NCI-H1694 treated with DMSO at 0.1 percent for 48 hours (cell line): ENCODE measurements at places on chromosomes 12 and 14.

DNA sequence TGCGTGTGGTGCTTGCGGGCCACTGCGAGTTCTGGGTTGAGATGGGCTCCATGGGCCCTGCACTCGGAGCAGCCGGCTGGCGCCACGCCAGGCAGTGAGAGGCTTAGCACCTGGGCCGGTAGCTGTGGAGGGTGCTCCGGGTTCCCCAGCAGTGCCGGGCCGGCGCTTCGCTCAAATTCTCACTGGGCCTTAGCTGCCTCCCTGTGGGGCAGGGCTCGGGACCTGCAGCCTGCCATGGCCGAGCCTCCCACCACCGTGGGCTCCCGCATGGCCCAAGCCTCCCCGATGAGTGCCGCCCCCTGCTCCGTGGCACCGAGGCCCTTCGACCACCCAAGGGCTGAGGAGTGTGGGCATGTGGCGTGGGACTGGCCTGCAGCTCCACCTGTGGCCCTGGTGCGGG is 375.7 kb downstream of the NELL2 start:
- DNase-seq: no peak

DNA sequence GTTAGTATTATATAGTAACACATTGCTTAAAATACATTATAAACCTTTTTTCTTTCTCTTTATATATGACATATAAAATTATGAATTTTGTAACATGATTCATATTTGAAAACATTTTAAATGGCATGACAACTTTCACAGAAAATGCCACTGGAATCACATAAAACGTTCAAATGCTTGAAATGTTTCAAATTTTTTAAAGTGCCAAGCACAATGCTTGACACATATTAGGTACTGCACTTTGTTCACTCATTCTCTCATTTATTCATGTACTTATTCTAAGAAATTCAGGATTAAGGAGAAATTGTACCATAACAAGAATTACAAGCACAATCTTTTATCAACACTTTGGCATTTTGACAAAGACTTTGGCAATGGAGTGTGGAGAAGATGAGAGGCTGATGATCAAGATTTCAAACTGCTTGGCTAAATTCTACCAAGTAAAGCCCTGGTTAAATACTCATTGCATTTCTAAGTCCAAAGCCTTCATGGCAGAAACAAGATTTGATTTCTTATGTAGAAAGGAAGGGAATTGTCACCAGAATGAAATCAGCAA is 232.2 kb downstream of the C12orf50 start:
- no peak for DNase-seq

- DNase-seq: no peak
These were observed 11.5 kb upstream of the HELB start for GRCh38 chr12:66290716-66291200.

DNA sequence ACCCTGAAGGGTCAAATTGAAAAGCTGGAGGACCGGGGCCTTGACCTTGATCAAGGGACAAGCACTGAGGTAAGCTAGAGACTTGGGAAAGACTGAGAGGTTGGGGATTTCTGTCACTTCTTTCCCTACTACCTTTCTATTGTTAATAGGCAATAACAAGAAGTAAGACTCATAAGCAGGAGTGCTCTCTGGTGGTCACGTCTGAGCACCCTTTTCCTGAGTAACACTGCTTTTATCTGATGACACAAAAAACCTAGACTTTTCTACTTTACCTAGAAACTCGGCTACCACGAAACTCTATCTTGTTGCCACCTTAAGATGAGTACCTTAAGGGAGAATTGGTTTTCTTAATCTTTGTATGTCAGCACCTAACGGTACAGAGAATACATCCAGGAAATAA is 35.5 kb upstream of the PPFIBP1 start:
- no peak for DNase-seq

DNA sequence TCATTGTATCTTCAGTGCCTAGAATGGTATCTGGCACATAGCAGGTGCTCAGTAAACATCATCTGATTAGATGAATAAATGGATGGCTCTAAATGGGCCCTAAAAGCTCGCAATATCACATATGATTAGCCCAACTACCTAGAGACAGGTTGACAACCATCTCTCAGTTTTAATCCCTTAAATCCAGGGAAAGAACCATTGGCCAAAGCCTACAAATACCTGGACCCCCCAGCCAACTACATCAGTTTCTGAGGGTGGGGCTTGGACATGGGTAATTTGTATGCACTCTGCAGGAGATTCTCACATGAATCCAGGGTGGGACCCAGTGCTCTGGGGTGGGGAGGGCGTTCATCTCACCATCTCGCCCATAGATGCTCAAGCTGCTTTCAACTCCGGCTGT is 4.8 kb upstream of the DTX1 start:
- no peak for DNase-seq

GRCh38 chr12:124742111-124742510 is 121.6 kb downstream of the SCARB1 start:
- peak; percentile 39 for DNase-seq

DNA sequence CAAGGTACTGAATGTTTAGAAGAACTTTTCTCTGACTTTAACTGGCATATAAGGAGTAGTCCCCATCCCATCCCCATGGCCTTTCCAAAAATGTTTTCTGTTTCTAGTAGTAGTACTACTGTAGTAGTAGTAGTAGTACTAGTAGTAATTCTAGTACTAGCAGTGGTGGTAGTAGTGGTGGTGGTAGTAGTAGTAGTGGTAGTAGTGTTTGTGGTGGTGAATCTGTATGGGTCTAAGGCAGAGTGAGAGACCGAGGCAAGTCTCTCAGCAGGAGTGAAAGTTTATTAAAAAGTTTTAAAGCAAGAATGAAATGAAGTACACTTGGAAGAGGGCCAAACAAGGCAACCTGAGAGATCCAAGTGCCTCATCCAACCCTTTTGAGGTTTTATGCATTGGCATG is 58.6 kb downstream of the FOXN4 start:
- no peak for DNase-seq

- no peak for DNase-seq
These were observed 8.1 kb downstream of the OSBPL8 start for GRCh38 chr12:76551482-76551888.

DNA sequence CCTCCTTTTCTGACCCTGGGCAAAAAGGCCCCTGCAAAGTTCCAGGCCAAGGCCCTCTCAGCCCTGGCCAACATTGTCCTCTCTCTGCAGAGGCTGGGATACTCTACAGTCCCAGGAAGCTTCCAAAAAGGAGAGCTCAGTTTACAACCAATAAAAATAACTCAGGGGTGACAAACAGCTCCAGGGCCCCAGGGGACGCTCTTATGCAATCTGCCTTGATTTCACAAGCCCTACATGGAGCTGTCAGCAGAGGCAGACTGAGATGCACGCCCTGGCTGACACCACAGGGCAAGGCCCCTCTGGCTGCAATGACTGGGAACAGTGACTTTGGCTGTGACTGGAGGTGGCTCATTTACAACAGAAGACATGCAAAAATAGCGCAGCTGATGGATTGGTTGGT is 129.0 kb upstream of the MED13L start:
- peak; percentile 28 for DNase-seq

- no peak for DNase-seq
These were observed 1.9 kb downstream of the RESF1 start for GRCh38 chr12:31961137-31961536.

GRCh38 chr12:81962126-81962856 is 203.1 kb upstream of the PPFIA2 start:
- no peak for DNase-seq

GRCh38 chr12:101297661-101298060 is 17.8 kb downstream of the UTP20 start:
- no peak for DNase-seq

DNA sequence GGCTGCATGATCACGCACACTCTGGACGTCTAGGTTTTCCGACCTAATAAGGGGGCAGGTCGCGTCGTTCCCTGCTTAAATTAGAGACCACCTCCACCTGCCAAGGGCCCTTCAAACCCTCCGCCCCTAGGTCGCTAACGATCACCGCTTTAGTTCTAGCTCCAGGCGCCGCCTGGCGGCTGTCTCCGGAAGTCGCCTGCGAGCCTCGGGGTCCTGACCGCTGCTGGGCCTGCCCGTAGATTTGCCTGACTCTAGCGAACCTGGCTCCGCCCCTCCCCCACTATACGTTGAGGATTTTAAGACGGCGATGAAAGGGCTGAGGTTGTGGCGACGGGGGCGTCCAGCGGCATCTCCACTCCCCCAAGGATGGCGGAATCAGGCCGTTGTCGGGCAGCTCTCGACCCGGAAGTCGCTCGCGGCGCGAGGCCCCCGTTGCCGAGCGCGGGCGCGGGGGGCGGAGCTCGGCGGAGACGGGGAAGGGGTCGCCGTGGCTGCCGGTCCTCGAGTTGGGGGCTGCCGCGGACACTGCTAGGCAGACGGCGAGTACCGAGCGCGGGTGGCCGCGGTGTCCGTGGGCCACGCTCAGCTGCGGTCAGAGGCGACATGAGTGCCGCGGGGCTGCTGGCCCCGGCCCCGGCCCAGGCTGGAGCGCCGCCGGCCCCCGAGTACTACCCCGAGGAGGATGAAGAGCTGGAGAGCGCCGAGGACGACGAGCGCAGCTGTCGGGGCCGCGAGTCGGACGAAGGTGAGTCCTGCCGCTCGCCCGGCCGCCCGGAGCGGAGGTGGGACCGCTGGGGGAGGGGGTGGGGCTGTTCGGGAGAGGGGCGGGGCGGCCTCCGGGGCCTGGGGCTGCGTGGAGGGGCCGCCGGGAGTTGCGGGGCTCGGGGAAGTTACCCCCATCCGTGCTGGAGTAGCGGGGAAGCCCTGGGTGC is at the start of gene SUDS3:
Gene SUDS3, plus strand, starts transcription at position 467 of the 932 bp plus-strand sequence. Its CDS starts 137 bp downstream, at position 604.
- peak; percentile 65 for DNase-seq

- no peak for DNase-seq
These were observed 94.2 kb downstream of the PLEKHA5 start for GRCh38 chr12:19223695-19224094.

- no peak for DNase-seq
These were observed 293.4 kb downstream of the NPAS3 start for GRCh38 chr14:33232031-33232430.

- no peak for DNase-seq
These were observed 91.8 kb downstream of the DDX51 start for GRCh38 chr12:132052196-132052932.

DNA sequence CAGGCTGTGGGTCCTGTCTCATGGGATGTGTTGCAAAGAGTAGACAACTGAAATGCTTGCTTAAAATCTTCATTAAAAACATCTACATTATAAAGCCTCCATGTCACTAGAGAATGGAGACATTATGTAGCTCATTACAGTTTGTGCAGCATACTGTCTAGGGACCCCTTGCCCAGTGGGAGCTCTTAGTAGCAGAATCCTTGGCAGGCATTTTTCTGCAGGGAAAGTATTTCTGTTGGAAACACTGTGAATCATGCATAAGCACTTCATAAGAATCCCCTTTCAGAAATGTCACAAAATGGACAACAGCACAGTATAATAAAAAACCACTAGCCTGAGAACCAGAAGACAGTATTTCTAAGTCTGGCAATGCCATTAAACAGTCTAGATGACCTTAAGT is 174.3 kb downstream of the MGAT4C start:
- no peak for DNase-seq

DNA sequence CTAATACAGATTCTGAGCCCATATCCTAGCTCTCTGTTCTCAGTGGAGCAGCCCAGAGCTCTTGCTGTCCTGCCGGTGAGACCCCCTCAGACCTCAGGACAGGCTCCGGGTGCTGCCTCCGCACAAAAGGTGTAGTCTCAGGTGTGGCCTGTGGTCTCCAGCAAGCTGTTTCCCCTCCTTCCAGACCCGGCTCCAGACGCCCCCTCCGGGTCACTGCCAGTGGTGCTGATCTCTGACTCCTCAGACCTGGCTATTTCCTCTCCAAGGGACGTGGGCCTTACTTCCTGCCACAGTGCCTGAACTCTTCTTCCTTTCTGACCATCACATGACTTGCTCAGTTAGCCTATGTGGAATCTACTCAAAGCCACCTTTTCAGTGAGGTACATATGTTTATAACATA is 337.5 kb downstream of the GLT1D1 start:
- DNase-seq: no peak

DNA sequence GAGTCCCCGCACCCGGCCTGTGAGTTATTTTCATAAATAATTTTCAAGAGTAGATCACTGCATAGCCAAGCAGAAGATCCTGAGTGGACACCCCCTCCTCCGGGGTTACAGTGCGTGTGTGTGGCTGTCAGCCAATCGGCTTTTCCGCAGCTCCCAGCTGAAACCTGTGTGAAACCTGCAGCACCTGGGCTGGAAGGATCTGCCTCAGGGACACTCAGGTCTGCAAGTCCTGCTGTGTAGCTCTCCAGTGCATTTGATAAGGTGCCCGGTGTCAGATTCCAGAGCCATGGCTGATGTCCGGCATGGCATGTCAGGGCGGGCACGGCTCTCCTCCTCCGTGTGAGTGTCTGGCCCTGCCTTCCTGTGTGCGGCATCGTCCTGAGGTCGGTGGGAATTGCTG is 124.8 kb downstream of the GLT1D1 start:
- DNase-seq: no peak

DNA sequence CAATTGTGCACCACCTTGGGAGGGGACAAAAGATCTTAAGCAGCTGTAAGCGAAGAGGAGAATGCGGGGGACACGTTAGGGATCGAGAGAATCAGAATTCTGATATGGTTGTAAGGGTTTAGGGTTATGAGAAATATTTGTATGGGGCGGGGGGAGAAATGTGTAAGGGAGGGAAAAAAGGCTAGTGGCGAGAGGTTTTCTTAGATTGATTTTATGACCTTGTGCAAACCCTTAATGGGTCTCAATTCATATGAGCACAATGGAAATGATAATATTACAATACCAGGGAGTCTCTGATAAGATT is 396 bp downstream of the NDUFA9 start:
- DNase-seq: no peak

GRCh38 chr12:59578254-59578653 is 17.6 kb upstream of the SLC16A7 start:
- DNase-seq: no peak

DNA sequence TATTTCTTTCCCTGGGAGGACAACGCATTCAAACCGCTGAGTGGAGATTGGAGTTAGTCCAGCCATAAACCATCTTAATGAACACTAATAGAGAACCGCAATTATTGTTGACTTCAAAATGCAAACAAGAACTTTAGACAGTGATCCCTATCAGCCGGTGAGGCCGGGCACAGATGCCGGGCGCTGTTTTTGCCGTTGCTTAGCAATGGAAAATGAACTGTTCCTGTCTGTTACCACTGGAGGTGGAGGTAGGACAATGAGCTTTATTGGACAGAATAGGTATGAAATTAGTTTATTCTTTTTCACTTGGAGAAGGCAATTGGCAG is 216.8 kb downstream of the TTC8 start:
- peak; percentile 50 for DNase-seq

DNA sequence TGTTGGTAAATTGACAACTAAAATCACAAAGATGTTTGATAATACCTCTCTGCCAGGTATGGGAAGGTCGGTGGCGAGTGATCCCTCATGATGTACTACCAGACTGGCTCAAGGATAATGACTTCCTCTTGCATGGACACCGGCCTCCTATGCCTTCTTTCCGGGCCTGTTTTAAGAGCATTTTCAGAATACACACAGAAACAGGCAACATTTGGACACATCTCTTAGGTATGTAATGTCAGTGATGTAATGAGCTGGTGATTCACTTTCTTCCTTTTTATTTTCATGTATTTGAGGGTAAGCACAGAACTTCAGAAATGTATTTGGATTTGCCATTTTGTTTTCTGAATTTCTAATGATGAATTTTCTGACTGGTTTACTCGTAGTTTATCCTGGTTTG is 42.6 kb upstream of the LRTM2 start:
- DNase-seq: no peak
